Renal cortical epithelial cell (primary cell): ENCODE measurements at places on chromosomes 16 and 17.

DNA sequence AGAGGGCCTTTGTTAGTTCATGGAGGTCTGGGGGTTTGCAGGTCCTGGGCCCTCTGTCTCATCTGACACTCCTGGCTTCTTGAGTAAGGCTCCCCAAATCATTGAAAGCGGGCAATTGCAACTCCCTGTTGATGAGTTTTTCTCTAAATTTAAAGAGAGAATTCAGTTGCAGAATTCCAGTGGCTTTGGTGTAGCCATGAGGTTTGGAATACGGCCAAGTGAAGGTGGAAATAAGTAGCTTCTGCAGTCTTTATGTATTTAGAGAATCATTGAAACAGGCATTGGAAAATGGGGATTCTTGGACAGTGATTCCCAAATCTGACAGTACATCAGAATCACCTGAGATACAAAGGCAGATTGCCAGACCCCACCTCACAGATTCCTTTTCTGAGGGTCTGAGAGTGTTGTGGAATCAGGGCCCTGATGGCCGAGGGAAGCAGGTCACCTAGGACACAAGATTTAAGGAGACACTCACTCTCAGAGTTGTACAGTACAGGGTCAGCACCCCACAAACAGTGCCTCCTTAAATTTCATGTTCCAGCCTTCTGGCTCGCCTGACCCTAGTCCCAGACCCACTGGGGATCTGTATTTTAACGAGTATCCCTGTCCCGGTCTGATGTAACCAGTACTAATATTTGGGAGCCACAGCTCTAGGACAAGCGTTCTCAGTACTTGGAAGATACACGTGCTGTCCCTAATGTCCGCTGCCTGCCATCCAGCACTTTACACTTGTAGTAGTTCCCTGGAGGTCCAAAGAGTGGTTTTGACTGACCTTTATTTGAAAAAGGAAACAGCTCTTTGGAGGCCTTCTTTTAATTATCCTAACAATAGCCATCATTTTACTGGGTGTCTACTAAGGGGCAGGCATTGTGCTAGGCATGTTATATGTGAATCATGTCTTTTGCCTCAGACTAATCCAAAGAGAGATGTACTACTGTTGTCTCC, 37.8 kb downstream of the YPEL2 start:
- peak; percentile 65 for DNase-seq

DNA sequence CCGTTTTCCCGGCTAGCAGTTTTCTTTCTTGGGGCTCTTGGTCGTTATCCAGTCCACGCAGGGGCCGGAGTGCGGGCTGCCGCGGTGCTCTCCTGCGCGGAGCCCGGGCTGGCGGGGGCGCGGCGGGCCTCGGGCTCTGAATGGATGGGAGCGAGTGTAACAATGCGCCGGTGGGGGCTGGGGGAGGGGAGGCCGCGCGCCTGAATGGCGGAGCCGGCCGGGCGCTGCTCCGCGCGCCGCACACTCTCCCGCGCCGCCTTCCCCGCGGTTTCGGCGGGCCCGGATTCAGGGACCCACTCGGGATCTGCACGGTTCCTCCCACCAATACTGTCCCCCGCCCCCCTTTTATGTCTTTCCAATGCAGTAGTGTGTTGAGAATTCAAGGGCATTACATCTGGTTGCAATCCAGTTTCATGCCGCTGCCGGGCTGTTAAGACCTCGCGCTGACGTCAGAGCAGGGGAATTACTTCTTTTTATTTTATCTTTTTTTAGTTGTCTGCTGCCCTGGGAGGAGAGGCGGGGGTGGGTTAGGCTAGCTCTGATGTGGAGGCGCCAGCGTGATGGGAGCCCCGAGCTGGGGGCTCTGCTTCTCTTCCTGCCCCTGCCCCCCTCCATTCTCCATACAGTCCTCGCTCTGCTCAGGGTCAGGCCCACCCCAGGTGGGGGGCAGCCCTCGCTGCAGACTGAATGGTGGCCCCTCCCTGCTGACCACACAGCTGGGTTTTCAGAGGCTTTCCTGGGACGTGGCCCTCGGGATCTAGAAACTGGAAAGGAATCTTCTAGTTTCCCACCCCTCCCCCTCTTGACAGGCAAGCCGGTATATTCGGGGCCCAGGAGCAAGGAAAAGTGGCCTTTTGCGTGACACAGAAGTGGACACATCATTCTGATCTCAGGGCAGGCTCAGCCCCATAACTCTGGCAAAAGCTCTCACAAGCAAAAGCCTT, 1.8 kb downstream of the RAI1 start:
- DNase-seq, result peak; percentile 55

DNA sequence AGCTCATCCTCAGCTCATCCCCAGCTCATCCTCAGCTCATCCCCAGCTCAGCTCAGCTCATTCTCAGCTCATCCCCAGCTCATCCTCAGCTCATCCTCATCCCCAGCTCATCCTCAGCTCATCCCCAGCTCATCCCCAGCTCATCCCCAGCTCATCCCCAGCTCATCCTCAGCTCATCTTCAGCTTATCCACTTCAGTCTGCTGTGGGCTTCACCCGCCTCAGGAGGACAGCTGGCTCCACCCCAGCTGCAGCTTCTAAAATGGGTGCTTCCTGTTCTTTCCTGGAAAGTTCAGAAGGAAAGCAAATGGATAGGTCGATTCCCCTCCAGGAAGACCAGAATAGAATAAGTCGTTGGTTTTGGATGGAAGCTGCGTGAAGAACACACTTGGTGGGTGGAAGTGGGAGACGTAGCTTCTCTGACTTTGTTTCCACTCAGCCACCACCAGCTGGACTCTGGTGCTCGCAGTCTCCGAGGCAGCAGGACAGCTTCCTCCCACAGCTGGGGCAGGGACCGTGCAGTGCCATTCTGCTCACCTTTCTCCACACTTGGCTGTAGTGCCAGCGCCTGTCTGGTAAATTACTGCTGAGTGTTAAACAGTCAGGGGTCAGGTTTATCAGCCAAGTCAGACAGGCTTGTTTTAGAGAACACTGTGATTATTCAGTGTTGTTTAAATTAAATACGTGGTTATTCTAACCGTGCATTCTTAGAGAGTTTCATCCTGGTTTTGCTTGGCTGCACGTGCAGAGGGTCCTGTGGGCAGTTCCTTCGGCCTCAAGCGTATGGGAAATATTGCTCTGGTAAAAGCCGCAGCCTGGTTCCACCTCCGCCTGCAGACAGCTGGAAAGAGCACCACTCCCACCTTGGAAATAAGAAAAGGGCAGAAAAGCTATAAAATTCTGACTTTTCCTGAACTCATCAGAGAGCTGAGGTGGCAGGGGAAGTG, 61.0 kb upstream of the CHMP6 start:
- peak; percentile 3 for DNase-seq

- DNase-seq, result no peak
Observed at GRCh38 chr17:41153856-41154255, 4.2 kb upstream of the KRTAP4-5 start.

DNA sequence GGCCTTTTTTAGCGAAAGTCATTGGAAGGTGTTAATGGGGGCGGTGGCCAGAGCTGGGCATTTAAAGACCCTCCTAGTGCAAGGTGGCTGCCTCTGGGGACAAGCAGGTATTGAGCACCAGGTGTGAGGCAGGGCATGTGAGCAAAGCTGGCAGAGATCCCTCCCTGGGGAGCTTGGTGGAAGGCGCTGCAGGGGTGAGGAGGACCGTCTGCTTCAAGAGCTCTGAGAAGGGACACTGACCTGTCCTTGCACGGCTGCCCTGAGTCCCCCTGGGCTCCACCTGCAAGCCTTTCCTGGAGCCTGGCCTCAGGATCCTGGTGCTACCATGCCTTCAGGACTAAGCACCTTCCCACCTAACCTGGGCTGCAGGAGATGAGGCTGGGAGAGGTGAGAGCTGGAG, 127.0 kb upstream of the CIBAR2 start:
- DNase-seq, result no peak

DNA sequence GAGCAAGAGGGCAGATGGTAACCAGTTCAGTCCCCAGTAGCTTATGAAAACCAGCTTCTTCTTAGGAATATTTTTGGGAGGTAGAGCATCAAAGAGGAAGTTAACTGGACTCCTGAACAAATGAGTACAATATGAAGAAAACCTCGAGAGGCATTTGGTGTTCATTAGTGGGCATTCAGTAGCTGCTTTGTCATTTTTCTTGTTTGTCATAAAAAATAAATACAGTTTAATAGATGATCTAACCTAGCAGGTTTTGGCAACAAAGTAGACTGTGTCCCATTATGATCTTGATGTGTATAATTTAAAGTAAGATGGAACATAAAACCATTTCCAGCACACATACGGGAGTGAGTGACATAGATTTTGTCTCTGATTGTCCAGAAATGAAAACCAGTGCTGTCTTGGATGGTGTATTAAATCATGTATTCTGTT, 173.1 kb downstream of the HS3ST3A1 start:
- no peak for DNase-seq

- peak; percentile 64 for DNase-seq
Observed at GRCh38 chr17:7703584-7704479, 1.2 kb upstream of the EFNB3 start.

- DNase-seq, result peak; percentile 74
Observed at GRCh38 chr17:36850790-36851189, 86.5 kb upstream of the LHX1 start.

- DNase-seq, result peak; percentile 21
Observed at GRCh38 chr16:20956319-20956718, 55.7 kb downstream of the LYRM1 start.

DNA sequence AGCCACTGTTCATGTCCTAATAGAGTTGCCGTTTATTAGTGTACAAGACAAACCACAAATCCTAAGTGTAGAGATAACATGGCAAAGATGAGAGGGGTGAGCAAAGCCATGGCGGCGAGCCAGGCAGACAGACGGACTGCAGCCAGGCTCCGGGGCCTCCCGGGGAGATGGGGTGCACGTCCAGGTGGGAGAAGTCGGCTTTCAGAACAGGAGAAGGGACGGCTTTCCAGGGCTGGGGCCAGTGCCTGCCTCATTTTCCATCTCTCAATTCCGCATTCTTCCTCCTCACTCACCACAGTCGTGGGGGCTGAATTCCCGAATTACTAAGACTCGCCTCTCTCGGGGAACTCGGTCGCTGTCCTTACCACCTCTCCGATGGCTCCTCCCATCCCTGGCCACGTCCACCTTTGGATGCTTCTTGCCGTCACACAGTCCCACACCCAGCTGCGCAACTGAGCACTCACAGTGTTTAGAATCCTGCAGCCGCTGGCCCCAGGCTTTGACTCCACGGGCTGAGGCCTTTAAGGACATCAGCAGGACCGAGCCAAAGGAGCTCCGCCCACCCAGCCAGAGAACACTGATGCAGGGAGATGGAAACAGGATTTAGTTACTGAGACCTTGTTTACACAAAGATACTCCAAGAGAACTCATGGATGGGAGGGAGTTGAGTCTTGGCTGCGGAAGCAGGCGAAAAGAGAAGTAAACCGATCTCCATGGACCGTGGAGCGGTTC, 59.7 kb downstream of the RNF112 start:
- DNase-seq, result no peak

DNA sequence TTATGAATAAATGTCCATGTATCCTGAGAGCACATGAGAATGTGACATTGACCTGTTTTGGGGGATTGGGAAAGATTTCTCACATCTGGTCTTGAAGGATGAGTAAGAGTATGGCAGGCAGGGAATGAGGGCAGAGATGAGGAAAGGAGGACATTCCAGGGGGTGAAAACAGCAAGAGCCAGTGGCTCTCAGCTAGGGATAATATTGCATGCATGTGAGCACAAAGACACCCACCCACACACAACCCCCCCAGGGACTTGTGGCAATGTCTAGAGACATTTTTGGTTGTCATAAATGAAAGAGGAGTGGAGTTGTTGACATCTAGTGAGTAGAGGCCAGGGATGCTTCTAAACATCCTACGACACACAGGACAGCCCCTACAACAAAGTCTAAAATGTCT, 6.0 kb downstream of the MYO1D start:
- no peak for DNase-seq

DNA sequence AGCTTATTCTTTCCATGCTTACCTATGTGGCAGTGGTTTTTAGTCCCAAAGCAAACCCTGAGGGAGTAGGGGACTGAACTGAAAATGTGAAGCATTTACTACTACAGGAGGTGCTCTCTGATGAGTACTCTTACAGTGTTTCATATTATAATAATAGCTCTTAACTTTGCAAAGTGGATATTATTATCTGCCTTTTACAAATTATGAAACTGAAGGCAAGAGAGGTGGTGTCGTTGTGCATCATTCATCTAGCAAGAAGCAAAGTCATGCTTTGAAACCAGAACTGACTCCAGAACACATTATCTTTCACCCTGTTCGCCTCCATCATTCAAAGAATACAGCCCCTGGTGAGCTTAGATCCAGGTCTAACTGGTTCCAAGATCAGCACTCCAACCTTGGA, 8.2 kb upstream of the KCNH6 start:
- no peak for DNase-seq

DNA sequence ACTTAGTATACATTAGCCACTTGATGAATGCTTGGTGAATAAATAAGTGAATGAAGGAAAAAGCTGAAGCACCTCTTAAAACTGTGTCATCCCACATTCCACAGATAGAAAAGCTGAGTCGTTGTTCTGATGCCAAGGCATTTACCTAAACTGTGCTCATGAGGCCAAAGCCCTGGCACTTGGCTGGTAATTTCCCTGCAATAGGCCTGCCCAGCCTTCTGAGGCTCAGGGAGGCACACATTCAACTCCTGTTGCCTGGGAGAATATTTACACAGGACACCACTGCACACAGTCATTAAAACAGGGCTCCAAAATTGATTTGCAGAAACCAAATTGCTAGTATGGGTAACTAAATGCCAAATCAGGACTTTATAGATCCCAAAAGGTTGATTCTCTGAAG, 333.0 kb upstream of the C16orf82 start:
- no peak for DNase-seq

DNA sequence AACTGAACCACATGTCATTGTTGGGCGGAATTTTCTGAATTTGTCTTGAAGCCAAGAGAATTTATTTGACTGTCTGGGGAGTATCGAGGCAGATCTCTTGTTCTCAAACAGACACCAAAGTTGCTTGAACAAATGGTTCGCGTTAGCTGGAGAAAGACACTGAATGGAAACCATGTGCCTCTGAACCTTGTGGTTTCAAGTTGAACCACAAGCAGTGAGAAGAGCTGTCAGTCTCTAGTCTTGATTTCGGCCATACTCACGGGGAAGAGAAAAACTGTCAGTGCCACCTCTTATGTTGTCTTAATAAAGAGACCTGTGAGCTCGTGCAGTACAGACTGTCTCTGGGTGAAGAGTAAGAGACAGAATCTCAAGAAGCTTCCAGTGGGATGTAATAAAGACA, 886.5 kb upstream of the SOX9 start:
- no peak for DNase-seq

DNA sequence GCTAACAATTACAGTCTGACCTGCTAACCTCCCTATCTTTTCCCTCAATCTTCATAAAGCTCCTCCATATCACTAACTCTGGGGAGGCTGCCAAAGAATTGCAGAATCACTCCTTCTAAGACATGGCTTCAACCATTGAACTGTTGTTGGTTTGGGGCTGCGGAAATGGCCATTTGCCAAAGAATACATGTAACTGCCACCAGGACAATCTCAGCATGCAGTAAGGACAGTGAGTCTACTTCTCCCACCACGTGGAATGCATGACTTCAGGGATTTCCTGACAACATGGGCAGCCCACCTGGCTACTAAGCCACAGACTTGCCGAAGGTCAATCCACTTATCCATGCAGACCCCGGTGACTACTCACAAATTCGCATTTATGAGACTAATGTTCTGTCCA, 104.3 kb upstream of the NUDT7 start:
- no peak for DNase-seq

- peak; percentile 54 for DNase-seq
Observed at GRCh38 chr17:81142301-81143199, 22.8 kb upstream of the PVALEF start.
